Spleen (tissue), 13 donors: ENCODE measurements at places on chromosomes 7 and 10.

GRCh38 chr7:69515495-69516212 is 82.6 kb upstream of the AUTS2 start:
- DNase-seq, result no peak

GRCh38 chr10:84179059-84179710 is 5.6 kb downstream of the GPR15LG start:
- no peak for DNase-seq

- no peak for DNase-seq
Observed at GRCh38 chr7:150977382-150978125, 567 bp downstream of the KCNH2 start.

DNA sequence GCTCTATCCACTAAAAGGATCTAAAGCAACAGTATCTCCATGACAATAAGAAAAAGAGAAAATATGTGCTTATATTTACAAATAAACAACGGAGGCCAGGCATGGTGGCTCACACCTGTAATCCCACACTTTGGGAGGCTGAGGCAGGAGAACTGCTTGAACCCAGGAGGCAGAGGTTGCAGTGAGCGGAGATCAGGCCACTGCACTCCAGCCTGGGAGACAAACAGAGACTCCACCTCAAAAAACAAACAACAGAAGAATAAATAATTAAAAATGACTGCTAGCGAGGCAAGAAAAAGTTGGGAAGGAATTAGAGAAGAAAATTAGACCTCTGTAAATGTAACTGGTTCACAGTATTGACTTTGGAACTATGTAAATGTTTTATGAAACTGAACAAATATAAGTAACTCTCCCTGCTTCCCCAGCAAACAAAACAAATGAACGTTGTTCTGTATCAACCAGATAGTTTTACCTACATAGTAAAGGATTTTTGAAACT is 17.1 kb downstream of the TRIM24 start:
- no peak for DNase-seq

DNA sequence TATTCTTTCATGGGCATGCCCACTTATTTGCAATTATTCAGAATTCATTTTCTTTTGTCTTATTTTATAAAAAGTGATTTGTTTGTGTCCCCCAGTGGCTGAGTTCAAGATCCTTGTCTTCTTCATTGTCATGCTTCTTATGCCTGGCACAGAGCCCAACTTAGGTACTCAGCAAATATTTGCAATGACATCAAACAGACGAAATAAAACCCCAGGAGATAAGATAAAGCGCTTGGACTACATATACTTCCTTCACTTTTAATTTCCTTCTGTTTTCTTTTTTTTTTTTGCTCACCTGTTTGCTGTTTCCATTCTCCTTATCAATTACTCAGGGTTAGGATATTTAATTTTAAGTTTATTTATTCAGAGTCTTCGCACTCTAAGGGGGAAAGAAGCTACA is 225.0 kb downstream of the SDHAF3 start:
- DNase-seq, result no peak

GRCh38 chr10:114499630-114500190 is 95.4 kb upstream of the AFAP1L2 start:
- DNase-seq, result peak; percentile 81

DNA sequence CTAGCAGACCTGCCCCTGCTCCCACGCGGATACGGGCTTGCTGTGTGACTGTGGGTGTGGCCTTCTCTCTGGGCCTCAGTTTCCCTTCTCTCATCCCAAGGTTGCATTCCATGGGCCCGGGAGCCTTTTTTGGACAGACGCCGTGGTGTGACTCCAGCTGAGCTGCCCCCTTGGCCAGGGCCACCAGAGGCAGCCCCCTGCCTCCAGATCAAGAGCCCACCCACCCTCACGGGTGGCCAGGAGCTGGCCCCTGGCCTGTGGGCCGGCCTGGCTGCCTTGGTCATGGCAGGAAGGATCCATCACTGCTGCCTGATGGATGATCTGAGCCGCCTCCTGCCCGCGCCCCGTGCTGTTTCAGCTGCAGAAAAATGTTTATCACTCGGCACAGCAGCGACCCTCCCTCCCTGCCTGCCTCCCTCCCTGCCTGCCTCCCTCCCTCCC is 27.8 kb upstream of the ELFN1 start:
- no peak for DNase-seq

GRCh38 chr10:88810196-88810961 is 7.8 kb downstream of the LIPM start:
- no peak for DNase-seq

GRCh38 chr10:112938808-112939482 is 11.1 kb upstream of the TCF7L2 start:
- DNase-seq, result no peak

DNA sequence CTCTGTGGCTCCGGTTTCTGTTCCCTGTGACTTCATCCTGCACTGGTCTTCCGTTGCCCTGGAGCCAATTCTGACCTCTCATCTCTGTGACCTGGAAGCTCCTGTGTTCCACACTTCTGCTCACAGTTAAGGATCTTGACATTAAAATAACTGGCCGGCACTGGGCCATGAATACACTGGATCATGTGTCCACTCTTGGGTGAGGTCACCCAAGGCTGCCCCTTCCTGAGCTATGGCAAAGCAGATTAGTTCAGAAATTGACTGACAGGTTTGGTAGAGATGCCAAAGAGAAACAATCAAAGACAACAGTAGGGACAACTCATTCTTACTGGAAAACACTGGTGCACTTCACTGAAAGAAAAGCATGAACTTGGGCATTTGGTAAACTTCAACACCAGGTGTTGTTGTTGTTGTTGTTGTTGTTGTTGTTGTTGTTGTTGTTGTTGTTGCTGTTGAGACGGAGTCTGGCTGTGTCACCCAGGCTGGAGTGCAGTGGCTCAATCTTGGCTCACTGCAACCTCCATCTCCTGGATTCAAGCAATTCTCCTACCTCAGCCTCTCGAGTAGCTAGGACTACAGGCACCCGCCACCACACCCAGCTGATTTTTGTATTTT is 36.7 kb upstream of the GRID1 start:
- no peak for DNase-seq

DNA sequence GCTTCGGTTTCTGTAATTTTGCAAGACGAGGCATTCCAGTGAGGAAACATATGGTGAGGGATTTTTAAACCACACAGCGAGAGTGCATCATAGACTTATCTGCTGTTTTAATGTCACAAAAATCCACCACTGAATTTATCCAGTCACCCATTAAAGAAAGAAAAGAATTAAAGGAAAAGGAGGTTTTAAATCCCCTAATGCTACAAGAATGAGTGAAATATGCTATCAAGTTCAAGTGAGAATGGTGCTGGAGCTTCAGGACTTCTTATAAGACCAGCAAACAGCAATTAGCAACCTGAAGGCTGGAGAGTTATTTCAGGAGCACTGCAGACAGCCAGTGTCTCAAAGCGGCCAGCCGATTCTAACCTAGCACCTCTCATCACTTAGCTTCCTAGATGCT is 439.1 kb upstream of the MGMT start:
- DNase-seq, result no peak

DNA sequence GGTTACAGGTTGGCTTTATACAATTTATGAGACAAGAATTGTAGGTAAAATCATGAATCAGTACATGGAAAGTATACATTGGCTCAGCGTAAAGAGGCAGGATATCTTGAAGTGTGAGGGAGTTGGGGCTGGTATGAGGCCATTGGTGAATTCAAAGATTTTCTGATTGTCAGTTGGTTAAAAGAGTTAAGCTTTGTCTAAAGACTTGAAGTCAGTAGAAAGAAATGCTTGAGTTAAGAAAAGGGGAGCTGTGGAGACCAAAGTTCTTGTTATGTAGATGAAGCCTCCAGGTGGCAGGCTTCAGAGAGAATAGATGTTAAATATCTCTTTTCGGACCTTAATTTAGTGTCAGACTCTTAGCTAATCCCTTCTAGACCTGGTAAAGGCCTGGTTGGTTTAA is 341.0 kb downstream of the GALNT17 start:
- DNase-seq, result no peak

DNA sequence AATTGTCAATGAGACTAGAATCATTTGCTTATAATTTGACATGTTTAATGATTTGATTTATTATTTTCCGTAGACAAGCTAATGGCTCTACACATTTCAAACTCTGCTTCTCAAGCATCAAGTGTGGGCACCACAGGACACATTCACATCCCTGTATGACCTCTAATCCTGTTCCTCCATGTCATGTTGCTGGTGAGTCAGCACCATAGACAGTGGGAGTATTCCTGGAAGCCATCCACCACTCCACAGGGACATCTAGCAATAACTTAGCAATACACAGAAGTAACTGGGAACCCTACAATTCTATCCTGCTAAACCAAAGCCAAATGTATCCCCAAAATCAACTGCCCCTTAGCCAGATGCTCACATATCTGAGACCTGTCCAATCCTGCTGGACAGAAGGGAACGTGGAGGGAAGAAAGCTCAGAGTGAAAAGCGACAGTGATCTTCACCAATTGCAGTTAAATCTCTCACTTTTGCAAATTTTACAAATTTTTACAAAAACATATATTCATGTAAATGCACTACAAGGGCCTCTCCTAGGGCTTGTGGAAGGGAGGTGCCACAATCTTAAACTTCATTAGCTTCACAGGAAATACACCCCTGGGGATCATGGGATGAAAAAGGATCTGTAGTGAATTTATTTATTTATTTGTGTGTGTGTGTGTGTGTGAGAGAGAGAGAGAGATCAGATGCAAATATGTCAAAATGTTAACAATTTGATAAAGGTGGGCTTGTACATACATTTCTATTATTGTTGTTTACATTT is 126.5 kb downstream of the GFRA1 start:
- no peak for DNase-seq

DNA sequence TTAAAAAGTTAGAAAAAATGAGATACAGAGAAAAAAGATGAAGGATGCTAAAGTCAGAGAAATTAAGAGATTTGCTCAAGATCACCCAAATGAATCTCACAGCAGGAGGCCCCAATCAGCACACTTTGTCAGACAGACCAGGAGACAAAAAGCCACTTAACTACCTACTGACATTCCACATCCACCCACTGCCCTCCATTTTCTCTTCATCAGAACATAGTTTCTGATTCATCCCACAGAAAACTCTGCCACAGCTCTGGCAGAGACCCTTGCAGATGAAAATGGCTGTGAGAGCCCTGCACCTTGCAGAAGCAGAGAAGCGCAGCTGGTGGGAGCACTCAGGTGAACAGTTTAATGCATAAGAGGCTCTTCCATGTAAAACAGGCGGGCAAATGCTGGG is 26.6 kb downstream of the DGKI start:
- no peak for DNase-seq

GRCh38 chr10:9833942-9834341 is 1183.7 kb upstream of the CELF2 start:
- no peak for DNase-seq

- DNase-seq, result no peak
Observed at GRCh38 chr7:138563808-138564207, 103.7 kb downstream of the TRIM24 start.

DNA sequence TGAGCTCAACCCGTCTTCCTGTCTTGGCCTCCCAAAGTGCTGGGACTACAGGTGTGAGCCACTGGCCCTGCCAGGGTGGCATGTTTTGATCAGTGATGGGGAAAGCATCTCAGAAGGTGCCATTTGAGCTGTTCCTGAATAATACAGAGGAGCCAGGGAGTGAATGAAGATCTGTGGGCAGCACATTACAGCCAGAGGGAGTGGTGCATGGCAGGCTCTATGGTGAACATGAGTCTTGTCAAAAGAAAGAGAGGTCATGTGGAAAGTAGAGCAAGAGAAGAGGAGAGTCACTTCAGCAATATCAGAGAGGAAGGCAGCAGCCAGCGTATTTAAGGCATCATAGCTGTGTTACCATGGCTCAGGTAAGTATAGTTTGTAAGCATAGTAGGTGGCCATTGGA is 275.7 kb upstream of the LRGUK start:
- no peak for DNase-seq

DNA sequence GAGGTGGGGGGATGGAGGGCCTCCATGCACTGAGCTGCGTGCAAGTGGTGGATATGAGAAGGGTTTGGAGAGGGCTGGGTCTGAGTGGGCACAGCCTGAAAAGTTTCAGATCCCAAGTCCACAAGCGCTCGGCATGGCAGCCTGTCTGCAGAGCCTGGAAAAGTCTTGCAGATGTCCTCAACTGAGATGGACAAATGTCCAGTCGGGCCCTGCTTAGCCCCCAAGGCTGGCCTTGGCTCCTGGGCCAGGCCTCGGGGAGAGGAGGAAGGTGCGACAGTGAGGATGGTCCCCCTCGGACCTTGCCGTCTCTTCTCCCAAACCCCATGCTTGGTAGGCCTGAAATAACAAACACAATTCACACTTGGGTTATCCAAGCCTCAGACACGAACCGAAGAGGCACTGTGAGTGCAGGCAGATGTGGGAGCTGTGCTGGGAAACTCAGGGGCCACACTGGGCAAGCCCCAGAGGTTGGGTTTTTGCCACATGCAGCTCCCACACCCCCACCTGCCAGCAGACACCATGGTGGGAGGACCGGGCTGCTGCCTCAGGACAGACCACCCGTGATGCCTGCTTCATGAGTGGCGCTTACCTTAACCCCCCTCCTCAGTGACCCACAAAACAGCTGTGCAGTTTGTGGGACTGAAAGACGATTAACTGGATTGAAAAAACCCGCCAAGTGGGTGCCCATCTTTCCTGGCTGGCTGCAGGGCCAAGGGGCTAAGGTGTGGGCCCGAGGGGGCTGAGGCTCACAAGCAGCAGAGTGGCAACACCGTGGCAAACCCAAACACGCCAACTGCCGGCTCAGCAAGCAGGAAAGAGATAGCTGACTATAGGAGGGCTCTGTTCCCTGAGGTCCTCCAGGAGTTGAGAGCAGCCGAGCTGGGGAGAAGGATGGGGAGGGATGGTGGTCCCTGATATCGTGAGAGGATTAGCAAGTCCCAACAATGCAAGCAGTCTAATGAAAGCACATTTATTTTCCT is 156.8 kb downstream of the RNF216 start:
- peak; percentile 51 for DNase-seq

- no peak for DNase-seq
Observed at GRCh38 chr10:52703898-52704297, 68.7 kb downstream of the MBL2 start.

DNA sequence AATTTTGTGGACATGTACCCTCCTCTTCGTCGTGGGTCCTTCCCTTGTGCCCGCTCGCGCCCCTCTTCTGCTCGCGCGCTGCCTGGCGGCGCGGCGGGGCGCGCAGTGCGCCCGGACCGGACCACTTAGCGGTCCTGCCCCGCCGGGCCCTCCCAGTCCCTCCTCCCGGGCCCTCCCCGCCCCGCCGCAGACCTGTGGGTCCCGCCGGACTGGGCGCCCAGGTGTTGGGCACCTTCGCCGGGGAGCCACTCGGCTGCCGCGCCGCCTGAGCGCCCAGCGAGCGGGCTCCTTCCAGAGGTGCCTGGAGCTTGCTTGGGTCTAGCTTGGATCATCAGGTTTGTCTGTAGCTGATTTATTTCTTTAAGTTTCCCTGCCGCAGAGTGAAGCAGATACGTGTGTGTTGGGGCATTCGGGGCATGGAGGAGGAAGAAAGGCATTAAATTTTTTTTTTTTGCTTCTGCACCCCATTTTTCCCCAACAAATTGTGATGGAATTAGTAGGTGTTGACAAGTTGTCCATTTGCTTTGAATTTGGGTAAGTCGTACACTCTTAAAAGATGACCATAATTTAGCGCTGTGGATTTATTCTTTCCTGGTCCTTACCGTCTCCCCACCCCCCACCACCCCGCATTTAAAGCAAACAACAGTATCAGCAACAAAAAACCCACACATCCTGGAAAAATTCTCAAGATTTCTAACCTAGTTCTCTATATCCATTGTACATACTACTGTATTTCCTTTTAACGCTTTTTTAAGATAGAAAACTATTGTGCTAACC is 905 bp downstream of the C1GALT1 start:
- peak; percentile 94 for DNase-seq
